Forelimb muscle (tissue), 1 donor: ENCODE measurements at places on chromosomes 12 and 14. TPM values are rescaled to one million over a fixed set of nuclear protein-coding genes. Genes with fewer than 3 reads are reported as not detected.

DNA sequence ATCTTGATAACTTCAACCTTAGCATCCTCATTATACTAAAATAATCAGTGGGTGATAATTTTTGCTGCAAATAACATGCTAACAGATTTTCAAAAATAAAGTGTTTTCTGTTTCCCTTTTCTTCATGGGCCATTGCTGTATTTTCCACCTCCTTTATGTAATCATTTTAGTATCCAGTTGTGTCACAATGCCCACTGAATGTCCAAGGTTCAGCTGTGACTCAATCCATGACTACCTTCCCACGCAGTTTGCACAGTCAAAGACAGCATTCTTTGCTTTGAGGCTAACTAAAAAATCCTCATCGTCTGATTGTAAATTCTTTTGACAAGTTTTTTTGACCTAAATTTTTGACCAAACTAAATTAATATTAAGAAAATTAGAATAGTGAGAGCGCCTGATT lies 474.1 kb downstream of the FLRT2 start:
- no peak for DNase-seq

DNA sequence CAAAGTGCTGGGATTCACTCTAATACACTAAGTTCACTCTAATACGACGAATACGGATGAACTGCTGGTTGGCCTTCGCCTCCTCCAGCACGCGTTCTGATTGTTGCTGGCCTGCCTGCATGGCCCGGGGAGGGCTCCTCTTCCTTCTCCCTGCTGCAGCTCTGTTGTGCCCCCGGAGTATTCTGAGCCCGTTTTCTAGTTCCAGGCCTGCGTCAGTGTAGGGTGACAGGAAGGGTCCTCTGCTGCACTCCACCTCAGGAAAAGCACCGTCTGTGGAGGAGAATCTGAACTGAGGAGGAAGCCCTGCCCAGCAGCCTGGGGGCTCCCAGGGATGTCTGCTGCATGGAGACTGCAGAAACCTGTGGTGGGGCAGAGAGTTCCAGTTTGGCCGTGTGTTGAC lies 44.4 kb downstream of the DDX51 start:
- no peak for DNase-seq

- DNase-seq: no peak
These were observed 4.1 kb upstream of the TBX5 start for GRCh38 chr12:114409852-114410600.

- DNase-seq: no peak
These were observed 3.3 kb upstream of the PAX9 start for GRCh38 chr14:36658123-36659009.

Gene BMP4
- polyA plus RNA-seq: 14.9 TPM

Gene KRT81
- not detected for polyA plus RNA-seq
